ENCODE measurements at places on chromosomes 16 and 17.

GRCh38 chr16:48560692-48561091 lies 49.3 kb downstream of the N4BP1 start:
- DNase-seq = no peak

DNA sequence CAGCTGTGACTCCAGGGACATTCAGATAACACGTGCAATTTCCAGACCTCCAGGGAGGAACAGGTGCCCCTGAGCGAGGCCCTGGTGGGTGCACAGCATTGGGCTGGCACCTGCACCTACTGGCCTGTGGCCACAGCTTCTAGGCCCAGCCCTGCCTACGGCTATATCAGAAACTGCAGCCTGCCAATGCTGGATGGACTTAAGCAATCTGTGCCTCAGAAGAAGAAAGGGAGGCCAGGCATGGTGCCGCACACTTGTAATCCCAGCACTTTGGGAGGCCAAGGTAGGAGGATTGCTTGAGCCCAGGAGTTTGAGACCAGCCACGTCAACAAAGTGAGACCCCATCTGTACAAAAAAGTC lies 12.4 kb downstream of the PITPNM3 start:
- no peak for DNase-seq

GRCh38 chr17:57289130-57289529 lies 32.8 kb downstream of the MSI2 start:
- DNase-seq = no peak

- no peak for DNase-seq
Observed at GRCh38 chr16:29871822-29872546, 9.0 kb upstream of the CDIPT start.

GRCh38 chr17:50482516-50482915 lies 3.9 kb downstream of the RSAD1 start:
- DNase-seq = peak; percentile 98

- no peak for DNase-seq
Observed at GRCh38 chr16:88993166-88993761, 16.3 kb upstream of the CBFA2T3 start.

- peak; percentile 78 for DNase-seq
Observed at GRCh38 chr17:55770196-55770870, 19.5 kb downstream of the PCTP start.

- no peak for DNase-seq
Observed at GRCh38 chr16:74747-75334, 2.4 kb upstream of the RHBDF1 start.

- no peak for DNase-seq
Observed at GRCh38 chr17:32152130-32152529, 9.8 kb downstream of the RHOT1 start.

DNA sequence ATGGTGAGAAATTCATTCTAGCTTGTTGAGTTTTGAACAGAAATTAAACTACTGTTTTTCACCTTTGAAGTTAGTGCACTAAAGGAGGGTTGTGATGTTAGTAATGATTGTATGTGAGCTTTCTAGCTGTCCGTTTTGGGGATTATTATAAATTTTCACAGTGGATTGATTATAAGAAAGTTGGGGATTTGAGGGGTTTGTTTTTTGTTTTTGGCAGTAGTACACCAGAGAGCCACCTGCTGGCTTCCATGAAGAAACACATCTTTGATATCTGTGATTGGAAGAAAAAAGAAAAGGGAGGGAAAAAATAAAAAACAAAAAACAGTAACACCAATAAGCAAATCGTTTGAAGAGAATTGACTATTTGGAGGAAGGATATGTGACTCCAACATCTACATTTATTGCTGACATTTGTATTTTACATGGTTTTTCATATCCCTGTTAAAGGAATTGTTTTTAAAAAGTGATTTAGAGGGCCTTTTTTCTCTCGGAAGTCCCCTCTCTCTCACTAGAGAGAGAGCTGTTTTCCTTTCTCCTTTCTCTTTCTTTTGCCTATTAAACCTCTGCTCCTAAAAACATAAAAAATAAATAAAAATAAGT lies 1469.5 kb upstream of the GOT2 start:
- DNase-seq = peak; percentile 6

DNA sequence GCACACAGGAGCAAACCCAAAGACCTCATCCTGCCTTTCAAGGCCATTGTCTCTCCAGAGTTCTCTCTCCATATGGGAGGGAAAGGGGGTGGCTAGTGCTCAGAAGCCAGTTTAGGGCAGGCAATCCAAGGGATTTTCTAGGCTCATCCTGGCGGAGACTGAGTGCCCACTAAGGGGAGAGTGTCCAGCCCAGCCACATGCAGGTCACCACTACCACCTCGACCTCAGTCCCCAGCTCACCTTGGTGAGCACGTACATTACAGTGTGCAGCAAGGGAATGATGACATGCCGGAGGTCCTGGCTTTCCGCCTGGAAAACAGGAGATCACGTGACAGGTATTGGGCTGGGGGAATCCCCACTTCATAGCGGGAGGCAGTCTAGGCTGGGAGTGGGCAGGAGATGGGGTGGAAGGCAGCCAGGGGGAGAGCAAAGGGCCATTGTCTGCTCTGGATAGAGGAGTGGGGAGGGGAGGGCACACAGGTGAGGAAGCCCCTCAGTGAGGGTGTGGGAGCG lies 29.9 kb downstream of the PIK3R6 start:
- no peak for DNase-seq

DNA sequence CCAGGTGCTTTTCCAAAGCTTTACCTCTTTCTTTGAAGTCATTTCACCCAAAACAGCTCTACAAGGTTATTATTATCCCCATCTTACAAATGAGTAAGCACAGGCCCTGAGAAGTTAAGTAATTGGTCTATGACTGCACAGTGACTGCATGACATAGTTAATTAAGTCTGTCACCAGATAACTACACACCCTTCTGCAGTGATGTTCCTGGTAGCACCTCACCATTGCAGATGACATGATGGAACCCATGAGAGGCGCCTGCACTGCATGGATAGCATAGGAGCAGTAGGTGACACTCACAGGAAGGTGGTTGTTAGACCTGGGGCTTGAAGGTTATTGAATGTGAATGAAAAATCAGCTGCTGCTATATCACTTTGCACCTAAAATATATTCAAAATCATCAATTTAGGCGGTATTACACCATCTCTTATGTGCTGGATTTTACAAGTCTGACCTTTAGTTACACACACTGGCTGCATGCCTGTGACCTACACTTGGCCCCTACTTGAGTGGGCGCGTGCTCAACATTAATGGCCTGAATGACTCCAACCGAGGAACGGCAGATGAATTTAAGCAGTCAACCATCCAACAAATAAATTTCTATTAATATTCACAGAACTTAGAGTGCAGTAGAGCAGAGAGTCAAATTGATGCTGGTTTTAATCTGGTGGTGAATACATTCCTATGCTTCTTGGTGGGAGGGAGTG lies 239.6 kb downstream of the CDH11 start:
- no peak for DNase-seq

- DNase-seq = peak; percentile 2
Observed at GRCh38 chr16:10465821-10466220, 80.0 kb downstream of the ATF7IP2 start.

- no peak for DNase-seq
Observed at GRCh38 chr17:15265131-15265530, at the start of gene PMP22. Gene PMP22 (minus strand): TSS chr17:15265326. CDS start chr17:15260727, 4,599 bp downstream.

- DNase-seq = peak; percentile 75
Observed at GRCh38 chr17:38454532-38454931, 26.3 kb downstream of the ARHGAP23 start.

DNA sequence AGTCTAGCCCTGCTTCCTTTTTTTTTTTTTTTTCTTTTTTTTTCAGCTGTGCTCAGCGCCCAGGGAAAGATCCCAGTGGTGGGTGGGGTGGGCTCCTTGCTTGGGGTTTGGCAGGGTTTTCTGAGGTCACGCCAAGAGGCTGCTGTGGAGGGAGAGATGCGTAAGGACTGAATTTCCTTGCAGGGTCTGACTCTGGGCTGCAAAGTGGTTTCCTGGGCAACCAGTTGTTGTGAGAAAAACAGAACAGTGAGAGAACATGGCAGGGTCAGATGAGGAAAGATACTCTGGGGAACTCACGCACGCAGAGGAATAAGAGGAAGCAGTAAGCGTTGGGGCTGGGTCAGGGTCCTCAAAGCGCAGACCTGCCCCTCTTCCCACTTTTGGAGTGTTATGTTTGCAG lies 119.5 kb downstream of the IRF8 start:
- DNase-seq = peak; percentile 6

GRCh38 chr16:70380919-70381603 lies 34.4 kb downstream of the DDX19A start:
- peak; percentile 96 for DNase-seq

DNA sequence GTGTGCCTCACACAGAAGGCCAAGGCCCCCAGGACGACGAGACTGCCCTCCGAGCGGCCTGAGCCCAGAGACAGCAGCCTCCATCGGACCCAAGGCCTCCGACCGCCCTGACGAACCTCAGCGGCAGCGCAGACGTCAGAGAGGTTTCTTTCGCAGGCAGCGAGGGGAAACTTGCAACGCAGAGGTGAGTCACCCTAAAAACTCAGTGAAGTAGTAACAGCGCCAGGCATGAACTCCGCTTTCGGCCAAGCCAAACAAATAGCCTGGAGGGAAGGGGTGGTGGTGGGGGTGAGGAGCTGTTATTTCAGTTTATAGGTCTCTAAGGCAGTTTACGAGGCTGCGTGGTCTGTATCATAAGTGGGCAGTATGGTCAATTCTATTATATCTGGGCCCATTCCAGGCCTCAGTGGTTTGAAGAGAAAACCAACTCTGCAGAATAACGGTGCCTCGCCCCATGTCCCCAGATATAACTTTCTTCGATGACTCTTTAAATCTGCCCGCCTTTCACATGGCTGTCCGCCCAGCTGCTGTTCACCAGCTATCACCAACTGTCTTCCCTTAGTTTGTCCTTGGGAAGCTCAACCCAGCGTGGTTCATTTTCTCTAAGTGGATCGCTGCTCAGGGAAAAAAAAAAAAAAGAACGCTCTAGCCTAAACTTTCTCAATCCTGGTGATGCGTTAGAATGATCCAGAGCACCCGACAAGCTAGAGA lies 43.5 kb upstream of the FOXF1 start:
- no peak for DNase-seq

DNA sequence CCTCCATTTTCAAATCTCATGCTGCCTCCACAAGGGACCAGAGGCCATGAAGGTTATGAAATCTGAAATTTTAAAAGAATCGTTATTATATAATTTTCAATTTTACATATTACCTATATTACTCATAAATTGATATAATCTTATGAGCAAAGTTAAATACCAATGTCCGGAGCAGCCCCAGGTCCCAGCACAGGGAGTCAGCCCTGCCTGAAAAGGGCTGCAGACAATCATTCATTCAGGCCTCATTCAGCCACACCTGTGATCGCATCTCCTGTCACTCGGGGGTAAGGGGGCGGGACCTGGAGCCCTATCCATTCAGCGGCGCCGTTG lies 172.5 kb downstream of the AHSP start:
- DNase-seq = no peak

Data from cardiac fibroblast (primary cell).